ENCODE measurements at places on chromosomes 11 and 22.

- ATAC-seq, result no peak
Observed at GRCh38 chr22:36550701-36551495, 21.9 kb upstream of the EIF3D start.

DNA sequence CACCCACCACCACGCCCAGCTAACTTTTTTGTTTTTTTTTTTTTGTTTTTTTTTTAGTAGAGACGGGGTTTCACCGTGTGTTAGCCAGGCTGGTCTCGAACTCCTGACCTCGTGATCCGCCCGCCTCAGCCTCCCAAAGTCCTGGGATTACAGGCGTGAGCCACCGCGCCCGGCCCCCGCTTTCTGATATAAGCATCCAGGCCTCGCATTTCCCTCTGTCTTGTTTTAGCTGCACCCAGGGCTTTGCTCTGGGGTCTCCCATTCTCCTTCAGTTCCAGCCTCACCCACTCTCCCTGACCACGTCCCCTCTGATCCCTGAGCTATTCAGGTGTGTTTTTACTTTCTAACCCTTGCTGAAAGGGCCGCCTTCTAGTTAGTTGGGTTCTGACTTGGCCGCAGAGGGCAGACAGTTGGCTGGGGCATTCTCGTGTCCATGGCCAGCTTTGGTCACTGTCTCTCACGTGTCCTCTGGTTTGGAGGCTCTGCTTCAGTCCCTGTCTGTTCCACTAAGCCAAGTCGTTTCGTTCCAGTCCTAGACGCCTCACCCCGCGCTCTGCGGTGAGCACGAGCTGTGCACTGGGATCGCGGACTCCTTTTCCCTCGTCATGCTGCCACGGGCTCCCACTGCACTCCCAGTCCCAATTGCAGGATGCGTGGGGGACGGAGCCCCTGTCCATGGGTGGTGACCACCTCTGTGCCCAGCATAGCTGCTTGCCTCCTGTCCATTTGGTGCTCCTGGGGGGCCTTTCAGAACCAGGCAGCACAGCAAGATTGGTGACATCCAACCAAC lies 6.0 kb upstream of the TNNT3 start:
- no peak for ATAC-seq

GRCh38 chr22:45328822-45329529 lies 19.2 kb downstream of the FAM118A start:
- no peak for ATAC-seq

DNA sequence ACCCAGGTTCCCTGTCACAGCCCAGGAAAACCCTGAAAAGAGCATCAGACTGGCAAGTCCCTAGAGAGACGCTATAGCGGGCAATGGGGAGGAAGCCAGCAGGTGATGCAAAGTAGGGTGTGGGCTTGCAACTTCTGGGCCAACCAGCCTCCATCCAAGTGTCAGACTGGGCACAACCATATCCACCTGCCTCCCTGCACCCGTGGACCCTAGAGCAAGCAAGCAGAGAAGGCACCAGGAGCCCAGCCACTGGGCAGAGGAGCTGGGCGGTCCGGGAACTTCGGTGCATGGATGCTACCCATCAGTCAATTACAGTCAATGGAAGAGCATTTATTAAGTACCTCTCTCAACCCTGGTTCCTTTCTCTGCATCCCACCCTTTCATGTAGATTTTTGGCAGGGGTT lies 2.8 kb downstream of the NECTIN1 start:
- no peak for ATAC-seq

DNA sequence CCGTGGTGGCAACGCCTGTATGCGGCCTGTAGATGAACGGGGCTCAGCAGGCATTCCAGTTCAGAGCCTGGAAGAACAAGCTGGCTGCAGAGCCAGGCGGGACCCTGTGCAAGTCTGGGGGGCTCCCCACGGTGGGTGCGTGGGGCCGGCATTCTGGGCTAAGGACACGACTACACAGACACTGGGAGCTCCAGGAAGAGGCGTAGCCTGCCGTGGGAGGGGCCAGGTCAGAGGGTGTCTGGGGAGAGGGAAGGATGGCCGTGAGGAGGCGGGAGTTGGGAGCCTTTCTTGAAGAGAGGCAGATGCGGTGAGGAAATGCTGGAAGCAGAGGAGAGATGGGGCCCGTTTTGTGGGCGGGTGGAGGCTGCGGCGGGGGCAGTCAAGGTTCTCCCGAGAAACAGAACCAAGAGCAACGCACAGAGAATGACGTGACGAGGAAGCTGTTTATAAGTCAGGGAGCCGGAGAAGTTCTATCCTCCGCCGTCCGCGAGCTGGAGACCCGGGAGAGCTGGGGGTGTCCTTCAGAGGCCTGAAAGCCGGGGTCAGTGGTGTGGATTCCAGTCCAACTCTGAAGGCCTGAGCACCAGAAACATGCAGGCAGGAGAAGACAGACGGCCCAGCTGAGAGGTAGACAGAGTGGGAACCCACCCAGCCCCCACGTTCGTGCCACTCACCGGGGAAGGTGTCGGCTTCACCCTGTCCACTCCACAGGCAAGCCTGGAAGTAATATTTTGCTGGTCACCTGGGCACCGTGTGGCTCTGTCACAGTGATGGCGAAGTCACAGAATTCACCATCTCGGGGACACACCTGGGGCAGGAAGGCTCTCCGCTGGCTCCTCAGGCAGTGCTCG lies 529.6 kb downstream of the BRD1 start:
- no peak for ATAC-seq

- ATAC-seq, result peak; percentile 48
Observed at GRCh38 chr11:78187366-78188285, 800 bp downstream of the KCTD21 start.

GRCh38 chr11:65852508-65853245 lies 5.3 kb downstream of the CFL1 start:
- ATAC-seq, result peak; percentile 0
